A549 treated with ZK216348 at 1 μM for 4 hours (cell line): ENCODE measurements at places on chromosomes 1 and 21. TPM values are rescaled to one million over a fixed set of nuclear protein-coding genes. Genes with fewer than 3 reads are reported as not detected.

The ANGPTL1 gene
- total RNA-seq: not detected in 5 replicates

The HJV gene
- total RNA-seq: not detected in 5 replicates

The IL20 gene
- not detected in 5 replicates for total RNA-seq

The COL11A1 gene
- 0.97 to 3.5 TPM (median 2.6 TPM) in 5 replicates for total RNA-seq

The PRR9 gene
- not detected in 5 replicates for total RNA-seq

The CFH gene
- 3.4 to 5.5 TPM (median 4.7 TPM) in 5 replicates for total RNA-seq

The LRRC7 gene
- total RNA-seq: not detected in 5 replicates

The TMEM125 gene
- not detected in 5 replicates for total RNA-seq

The PLA2G2F gene
- total RNA-seq: not detected in 5 replicates

The SHE gene
- 0.05 to 0.08 TPM (median 0.07 TPM) in 5 replicates for total RNA-seq

The GREM2 gene
- total RNA-seq: 0.08 to 0.21 TPM (median 0.18 TPM) in 5 replicates

The CENPF gene
- total RNA-seq: 65.5 to 122 TPM (median 79.5 TPM) in 5 replicates

The SLAMF6 gene
- not detected in 5 replicates for total RNA-seq

The TMEM82 gene
- total RNA-seq: not detected in 5 replicates

The TMEM52 gene
- 0.32 to 1.7 TPM (median 0.82 TPM) in 5 replicates for total RNA-seq

The JMJD4 gene
- total RNA-seq: 24.9 to 34.5 TPM (median 28.9 TPM) in 5 replicates

The PDE4B gene
- total RNA-seq: 8.6 to 12.6 TPM (median 10.4 TPM) in 5 replicates

The SPRR2E gene
- total RNA-seq: not detected in 5 replicates

The ERICH3 gene
- not detected in 5 replicates for total RNA-seq
